ENCODE measurements at places on chromosomes 5 and 9. TPM values are rescaled to one million over a fixed set of nuclear protein-coding genes. Genes with fewer than 3 reads are reported as not detected.
A peak's percentile ranks its signal among the peaks of the same experiment; 100 is the strongest.

- DNase-seq, result no peak
Measured at GRCh38 chr5:57902095-57902494, 419.5 kb upstream of the ACTBL2 start.

TICAM2 gene
- 0.82 TPM for total RNA-seq

FRRS1L gene
- total RNA-seq, result not detected

LCN15 gene
- total RNA-seq, result not detected

- no peak for DNase-seq
Measured at GRCh38 chr5:159638954-159639559, 277.2 kb upstream of the ADRA1B start.

PAXX gene
- 123 TPM for total RNA-seq

PRDM9 gene
- not detected for total RNA-seq

DNA sequence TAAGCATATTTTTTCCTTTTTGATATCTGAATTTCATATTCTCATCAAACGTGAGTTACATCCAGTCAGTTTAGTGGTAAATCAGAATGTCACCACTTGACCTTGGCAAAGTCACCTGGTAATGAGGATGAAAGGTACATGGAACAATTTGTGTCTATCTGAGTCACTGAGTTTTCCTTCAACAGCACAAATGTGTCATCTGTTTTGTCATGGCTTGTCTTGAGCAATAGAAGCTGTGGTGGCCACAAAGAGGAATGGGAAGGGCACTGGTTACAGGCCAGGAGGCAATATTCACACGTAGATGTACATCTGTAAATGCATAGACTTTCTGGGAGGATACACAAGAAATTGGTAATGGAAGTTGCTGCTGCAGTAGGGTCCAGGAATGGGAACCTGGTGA is 8.4 kb upstream of the ZNF474 start:
- no peak for DNase-seq

SPATA31E1 gene
- not detected for total RNA-seq

- no peak for DNase-seq
Measured at GRCh38 chr5:11037080-11037479, 276.0 kb upstream of the DAP start.

DNA sequence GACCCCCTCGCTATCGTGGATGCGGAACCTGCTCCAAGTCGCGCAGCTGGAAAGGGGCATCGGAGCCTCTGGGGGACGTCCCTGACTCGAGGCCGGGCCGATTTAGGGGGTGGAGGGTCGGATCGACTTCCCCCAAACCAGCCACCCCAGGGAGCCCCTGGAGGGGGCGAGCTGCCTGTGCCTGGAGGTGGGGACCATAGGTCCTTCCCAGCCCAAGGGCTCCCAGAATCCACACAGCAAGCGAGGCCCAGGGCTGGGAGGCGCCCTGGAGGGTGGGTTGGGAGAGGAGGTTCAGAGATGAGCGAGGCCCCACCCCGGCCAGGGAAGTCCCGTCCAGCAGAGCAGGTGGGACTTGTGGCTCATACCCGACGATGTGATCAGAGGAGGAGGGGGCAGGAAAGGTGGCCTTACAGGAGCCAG is 147.6 kb downstream of the GAPVD1 start:
- DNase-seq, result no peak

GRCh38 chr5:94793816-94794198 is 175.3 kb downstream of the SLF1 start:
- no peak for DNase-seq

DNA sequence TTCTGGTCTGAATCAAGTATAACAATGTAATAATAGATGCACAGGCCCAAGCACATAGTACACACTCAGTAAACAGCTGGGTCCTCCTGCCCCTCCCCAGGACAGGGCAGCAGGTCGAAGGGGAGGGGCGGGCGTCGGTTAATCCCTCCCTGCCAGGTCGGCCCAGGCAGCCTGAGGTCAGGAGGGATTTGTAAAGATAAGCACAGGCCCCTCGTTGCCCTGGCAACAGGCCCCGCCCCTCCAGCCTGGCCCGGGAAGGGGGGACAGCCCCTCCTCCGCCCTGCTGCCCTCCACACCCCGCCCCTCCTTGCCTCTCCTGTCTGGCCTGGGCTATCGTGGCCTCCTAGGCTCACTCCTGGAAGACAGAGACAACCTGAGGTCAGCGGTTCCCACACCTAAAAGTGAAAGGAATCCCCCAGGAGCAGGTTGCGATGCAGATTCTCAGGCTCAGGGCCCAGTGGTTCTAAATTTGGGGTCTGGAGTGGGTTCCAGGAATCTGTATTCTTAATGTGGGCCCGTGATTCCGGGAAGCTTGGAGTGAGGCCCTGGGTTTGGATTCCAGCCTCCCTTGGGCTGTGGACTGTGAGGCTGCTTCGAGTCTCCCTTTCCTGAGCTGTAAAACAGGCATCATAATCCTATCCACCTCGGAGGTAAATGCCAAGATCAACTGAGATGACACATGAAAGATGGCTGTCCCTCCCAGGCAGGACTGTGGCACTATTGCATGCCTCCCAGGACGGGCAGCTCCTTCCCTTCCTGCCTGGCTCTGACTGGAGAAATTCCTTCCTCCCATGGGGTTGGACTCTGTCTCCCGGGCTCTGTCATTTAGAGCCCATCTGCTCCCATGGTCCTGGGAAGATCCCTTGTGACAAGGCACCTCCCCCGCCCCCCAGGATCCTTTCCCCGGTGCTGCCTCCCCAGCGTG is 4.4 kb downstream of the CRB2 start:
- DNase-seq, result no peak

DNA sequence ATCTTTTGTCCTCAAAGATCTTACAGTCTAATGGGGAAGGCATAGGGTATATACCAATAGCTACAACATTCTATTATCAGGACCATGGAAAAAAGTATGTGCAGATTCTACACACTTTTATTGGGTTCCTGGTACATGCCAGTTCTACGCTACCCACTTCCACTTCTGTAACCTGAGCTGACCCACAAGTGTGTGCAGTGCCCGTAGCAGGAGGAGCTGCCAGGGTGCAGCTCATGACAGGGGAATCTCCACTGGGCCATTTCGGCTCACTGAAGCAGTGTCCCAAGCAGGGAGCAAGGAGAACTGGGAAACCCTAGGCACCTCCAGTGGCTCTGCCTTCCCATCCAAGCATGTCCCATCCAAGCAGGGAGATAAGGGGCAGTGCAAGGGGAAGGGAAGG is 60.4 kb downstream of the FOXI1 start:
- DNase-seq, result no peak

DNA sequence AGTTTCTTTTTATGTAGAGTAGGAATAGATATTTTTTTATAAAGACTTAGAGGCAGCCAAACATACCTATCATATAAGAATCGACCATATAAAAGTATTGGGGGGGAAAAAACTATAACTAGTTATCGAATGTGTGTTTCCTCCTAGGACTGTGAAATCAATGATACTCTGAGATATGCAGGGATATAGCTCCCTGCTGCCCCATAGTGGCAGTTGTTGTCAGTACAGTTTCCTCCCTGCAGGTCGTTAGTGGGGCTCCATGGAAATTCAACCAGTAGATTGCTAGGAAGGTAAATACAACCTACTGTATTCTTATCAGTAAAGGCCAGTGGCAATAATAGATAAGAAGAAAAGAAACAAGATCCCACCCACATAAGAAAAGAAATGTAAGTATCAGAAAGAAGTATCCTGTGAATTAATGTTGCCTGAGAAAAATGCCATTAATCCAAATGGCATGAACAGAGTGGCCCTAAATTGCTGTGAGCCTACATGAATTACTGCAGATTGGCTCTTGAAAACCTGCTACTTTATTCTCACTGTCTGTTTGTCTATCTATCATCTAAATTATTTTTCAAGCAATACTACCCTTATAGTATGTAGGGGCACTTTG is 136.9 kb upstream of the FBN2 start:
- no peak for DNase-seq

GRCh38 chr5:136062366-136063274 is 33.8 kb downstream of the TGFBI start:
- DNase-seq, result no peak

- DNase-seq, result no peak
Measured at GRCh38 chr9:96493757-96494156, 43.8 kb downstream of the HABP4 start.

DNA sequence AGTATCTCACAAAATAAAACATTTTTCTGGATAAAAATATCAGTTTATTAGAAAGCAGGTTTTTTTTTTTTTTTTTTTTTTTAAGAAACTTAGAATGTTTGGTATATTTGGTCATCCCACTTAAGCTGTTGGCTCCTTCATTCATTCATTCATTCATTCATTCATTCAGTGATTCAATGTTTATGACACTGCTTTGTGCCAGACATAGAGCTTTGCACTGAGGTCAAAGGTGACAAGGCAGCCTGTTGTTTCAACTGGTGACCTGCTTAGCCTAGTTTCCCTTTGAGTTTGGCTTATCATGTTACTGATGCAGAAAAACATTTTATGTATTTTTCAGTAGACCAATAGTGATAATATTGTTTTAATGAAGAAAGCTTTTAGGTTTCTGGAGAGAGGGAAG is 23.5 kb downstream of the CPEB4 start:
- no peak for DNase-seq

DNA sequence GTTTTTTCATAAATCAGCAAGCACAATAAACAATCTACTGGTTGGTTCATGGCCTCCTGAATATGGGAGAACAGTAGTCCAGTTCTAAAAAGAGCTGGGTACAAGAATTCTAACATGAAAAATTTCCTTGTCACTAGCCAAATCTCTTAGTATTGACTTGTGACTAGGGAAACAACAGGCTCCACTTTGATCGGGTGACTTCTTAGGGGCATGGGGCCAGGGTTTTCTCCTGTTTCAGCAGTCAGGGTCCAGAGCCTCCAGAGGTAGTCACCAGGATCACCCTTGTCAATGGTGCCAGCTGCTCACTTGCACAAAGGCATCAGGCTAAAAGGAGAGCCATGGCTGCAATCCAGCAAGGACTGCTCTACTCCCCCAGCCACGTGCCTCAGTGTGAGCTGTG is 38.1 kb downstream of the LPAR1 start:
- no peak for DNase-seq

GRCh38 chr9:124758061-124758460 is 13.1 kb downstream of the NR6A1 start:
- no peak for DNase-seq

DNAH5 gene
- total RNA-seq, result not detected

DNA sequence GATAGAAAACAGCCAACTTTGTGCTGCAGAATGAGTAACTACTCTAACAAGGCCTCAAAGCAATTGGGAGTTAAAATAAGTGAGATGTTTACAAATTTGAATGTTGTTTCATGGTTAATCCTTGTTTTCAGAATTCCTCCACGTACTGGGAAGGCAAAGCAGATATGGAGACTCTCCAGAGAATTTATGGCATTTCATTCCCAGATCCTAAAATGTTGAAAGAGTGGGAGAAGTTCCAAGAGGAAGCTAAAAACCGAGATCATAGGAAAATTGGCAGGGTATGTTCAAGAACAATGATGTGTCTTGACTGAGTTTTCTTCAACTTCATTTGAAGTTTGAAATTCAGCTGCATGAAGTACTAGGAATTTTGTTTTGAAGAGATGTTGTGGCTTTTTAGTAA is 16.4 kb downstream of the TARS1 start:
- DNase-seq, result no peak

DNA sequence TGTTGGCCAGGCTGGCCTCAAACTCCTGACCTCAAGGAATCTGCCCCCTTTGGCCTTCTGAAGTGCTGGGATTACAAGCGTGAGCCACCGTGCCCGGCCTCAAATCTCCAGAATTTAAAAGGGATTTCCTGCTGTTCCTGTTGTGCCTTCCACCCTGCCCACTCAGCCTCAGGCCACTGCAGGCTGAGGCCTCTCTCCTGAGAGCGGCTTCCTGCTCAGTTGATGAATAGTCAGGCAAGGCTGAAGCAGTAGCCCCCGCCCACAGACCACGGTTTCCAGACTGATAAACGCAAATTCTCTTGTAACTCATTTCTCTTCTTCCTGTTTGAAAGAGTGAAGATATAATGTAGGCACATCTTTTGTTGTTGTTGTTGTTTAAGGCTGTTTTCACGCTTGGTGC is 127.0 kb upstream of the PLCXD3 start:
- no peak for DNase-seq

PCDHB8 gene
- total RNA-seq, result not detected

ARID3C gene
- not detected for total RNA-seq

LECT2 gene
- total RNA-seq, result not detected

SLC36A3 gene
- total RNA-seq, result not detected

DNA sequence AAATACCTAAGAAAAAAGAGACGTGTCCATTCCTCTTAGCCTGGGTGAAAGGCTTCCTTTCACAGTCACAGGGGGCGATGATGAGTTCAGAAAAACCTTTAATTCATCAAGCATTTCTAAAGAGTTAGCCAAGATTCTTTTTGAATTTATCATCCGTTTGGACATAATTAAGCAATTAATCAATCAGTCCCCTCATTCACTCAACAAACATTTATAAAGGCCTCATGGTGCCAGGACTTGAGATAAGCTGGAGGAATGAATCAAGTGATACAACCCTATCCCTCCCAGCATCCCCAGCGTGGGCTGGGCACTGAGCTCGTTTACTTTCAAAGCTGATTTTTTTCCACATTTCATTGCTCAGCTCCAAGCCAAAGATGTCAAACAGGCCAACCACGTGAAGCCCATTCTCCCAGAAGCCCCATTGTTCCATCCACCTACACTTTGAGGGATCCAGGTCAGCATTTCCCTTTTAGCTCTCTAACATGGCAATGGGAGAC is 140.5 kb downstream of the SLIT3 start:
- no peak for DNase-seq

GRCh38 chr9:130940693-130941576 is 1.9 kb upstream of the FIBCD1 start:
- peak; percentile 67 for DNase-seq

- DNase-seq, result no peak
Measured at GRCh38 chr5:582936-583635, 29.1 kb upstream of the CEP72 start.

DNA sequence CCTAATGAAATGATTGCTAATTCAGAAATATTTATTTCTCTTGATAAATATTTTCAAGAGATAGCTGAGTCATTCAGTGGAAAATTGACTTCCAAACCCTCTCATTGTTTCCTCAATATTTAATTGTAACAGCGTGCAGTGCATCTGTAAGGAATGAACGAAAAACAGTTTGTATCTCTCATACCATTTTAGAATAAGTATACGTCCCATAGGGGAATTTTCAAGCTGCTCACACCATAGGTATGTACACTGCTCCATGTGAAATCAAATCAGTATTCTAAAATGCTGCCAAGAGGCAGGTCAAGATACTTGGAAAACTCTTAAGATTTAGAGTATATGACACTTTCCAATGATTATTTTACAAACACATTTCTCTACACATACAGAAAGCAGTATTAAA is 202.2 kb downstream of the ARL15 start:
- DNase-seq, result no peak
